H54 (cell line): ENCODE measurements at places on chromosomes 16 and 17.

DNA sequence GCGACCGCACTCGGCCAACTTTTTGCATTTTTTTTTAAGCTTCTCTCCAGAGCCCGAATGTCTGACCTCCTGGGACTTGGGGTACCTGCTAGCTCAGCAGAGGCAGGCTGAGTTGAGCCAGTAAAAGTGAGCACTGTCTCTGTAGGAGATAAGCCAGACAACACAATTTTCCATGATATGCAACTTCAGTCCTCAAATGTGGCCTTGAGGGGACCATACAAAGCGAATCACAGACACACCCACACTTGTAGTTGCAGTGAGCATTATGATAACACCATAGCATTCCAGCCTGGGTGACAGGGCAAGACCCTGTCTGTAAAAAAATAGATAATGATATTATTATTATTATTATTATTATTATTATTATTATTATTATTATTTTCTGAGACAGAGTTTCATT is 2.6 kb downstream of the DPEP2 start:
- no peak for DNase-seq

DNA sequence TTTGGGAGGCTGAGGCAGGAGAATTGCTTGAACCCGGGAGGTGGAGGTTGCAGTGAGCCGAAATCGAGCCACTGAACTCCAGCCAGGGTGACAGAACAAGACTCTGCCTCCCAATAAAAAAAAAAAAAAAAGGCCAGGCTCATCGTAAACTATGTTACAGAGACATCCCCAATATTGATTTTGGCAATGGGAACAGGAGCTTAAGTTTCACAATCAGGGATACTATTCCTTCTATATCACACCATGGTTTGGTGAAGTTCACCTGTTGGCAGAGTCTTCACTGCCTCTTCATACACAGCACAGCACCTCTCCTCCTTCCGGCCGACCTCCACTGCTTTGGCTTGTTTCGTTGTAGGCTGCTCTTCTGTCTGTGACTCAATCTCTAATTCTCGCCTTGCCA is 21.2 kb downstream of the UTP6 start:
- no peak for DNase-seq

DNA sequence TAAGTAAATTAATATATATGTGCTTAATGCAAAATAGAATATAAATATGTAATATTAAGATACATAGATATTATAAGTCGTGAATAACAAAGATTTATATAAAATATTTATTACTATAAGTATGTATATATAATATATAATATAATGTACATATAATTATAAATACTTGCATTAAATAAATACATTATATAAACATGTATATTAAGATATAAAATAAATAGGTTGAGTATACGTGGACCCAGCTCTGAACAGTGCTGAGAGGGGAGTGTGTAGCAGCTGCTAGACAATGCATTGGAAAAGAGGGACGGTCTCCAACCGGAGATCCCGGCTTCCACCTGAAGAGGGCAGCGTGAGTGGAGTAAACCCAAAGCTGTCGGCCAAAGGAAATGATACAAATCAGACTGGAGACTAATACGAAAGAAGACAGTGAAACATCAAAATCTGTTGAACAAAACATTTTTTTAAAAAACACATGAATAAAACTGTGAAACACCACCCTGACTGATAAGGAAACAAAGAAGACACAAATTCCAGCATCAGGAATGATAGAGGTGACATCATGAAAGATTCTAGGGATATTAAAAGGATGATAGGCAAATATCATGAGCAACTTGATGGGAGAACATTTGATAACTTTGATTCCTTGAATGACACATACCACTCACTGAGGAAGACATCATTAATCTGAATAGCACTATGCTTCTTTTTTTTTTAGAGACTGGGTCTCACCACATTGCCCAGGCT is 125.4 kb upstream of the CHMP6 start:
- peak; percentile 55 for DNase-seq

- DNase-seq, result no peak
These were observed 537 bp downstream of the GOSR1 start for GRCh38 chr17:30477774-30478115.

DNA sequence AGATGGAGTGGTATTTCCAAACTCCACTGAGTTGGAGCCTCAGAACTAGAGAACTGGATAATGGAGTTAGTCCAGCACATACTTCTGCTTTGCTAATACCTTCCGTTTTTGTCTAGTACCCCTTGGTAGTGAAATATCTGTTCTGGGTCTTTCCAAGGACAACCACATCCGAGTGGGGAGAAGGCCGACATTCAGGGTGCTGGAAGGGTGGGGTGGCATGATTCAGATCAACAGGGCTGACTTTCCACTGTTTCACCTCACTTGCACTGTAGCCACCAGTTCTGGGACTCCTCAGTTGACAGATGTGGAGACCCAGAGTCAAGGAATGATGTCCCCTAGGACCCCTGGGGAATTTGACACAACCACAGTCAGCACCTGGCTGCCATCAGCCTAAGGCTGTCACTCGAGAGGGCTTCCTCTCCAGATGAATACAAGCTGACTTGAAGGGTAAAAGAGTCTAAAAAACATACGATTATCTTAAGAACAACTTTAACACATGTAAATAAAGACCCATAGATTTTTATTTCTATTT is 84.8 kb upstream of the HNF1B start:
- DNase-seq, result no peak

DNA sequence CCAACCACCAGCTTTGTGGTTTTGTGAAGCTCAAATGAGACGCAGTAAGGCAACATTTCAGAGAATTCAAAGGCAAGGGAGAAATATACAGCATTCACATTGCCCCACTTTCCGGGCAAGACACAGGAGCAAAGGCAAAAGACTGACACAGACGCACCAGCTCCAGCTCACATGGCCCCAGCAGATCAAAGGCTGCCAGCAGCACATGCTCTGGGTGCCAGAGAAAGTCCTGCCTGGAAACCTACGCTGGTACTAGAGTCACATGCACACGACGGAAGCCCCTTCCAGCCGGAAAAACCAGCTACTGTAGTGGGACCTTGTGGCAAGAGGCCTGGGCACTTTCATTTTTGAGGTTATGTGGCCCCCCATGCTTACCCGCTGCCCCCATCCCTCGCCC is 50.1 kb downstream of the GTF3C1 start:
- no peak for DNase-seq
